Hippocampal formation (tissue), 2 donors: ENCODE measurements at places on chromosomes 5 and 9.
A peak's percentile ranks its signal among the peaks of the same experiment; 100 is the strongest.

- DNase-seq: no peak
Observed at GRCh38 chr9:115357821-115358220, 239.9 kb upstream of the TNC start.

- DNase-seq: no peak
Observed at GRCh38 chr5:96067894-96068614, 106.4 kb upstream of the ELL2 start.

- no peak for DNase-seq
Observed at GRCh38 chr5:1437226-1437829, 7.9 kb downstream of the SLC6A3 start.

GRCh38 chr9:36889844-36890243 is 144.2 kb downstream of the PAX5 start:
- DNase-seq: no peak

DNA sequence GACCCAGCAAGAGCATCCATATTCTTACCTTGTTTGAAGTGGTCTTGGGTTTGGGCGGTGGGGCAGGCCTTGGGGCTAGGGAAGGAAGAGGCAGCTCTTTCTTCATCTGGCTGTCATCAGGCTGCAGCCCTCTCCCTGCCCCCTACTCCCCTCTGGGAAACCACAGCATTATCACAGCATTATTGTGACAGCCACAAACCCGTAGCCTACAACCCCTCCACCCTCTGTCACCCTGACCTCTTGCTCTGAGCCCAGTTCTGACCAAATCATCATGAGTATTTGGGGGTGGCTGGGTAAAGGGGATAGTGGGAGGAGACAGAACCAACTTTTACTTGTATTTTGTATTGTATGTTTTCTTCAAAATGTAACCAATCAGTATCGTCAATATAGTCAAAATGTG is 94.3 kb upstream of the ARRDC3 start:
- no peak for DNase-seq

DNA sequence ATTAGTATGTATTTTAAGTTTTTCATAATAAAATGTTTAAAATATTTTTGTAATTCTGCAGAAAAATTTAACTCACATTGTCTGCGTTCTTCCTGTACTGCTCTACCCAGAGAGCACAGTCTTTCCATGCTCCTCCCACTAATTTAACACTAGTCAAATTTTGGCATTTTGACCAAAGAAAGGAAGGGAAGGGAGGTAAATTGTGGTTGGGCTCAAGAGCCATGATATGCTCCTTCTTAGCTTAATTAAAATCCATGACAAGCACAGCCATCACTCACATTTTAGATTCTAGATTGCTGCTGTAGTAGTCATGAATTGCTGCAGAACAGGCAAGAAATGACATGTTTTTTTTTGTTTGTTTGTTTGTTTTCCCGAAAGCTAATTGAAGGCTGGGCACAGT is 98.4 kb downstream of the NLN start:
- no peak for DNase-seq

DNA sequence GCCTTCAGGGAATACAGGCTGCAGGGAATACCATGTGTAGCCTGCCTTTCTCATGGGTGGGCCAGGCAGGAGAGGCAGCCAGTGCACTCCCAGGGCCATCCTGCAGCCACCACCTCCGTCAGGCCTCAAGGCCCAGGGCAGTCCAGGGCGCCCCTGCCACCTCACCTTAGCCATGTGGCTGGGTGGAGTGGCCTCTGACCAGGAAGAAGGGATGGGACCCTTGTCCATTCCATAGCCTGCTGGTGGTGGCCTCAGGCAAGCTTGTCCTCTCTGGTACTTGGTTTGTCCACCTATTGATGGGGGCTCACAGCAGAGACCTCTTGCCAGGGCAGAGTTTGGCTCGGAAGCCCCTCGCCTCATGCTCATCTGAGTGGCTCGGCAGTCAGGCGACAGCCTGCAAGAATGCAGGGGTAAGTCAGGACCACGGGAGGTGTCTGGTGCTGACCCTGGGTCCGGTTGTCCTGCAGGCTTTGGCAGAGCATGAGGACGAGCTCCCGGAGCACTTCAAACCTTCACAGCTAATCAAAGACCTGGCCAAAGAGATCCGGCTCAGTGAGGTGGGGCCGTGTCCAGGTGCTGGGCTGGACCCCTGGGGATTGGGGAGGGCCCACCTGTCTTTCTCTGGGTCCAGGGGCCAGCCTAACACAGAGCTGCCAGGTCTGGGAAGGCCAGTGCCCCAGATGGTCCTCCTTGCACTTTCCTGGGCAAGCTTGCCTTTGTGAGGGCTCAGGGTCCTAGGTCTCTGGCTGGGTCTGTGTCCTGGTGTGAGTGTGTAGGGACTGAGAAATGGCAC is 82.9 kb downstream of the PHF2 start:
- no peak for DNase-seq

- DNase-seq: no peak
Observed at GRCh38 chr9:113796646-113797426, 79.3 kb upstream of the ZNF618 start.

GRCh38 chr9:91207397-91207728 is 154.4 kb downstream of the AUH start:
- no peak for DNase-seq

DNA sequence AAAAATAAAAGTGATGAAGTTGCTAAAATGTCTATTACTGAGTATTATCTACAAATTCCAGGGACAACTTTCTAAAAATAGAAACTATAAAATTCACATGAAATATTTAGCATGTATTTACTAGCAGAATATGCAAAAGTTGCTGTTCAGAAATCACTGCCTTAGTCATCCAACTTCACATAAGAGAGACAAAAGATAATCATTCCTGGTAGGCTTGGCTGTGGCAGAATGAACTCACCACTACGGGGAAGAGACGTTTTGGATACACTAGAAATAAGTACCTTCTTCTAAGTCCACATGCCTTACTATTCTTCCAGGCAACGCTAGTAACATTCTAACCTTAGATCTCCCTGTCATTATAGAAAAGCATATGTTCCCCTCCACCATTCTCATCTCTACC is 272.2 kb downstream of the BNC2 start:
- DNase-seq: no peak

- DNase-seq: no peak
Observed at GRCh38 chr5:144315994-144316634, 145.4 kb downstream of the KCTD16 start.

GRCh38 chr9:137496601-137497375 is 37.7 kb upstream of the NSMF start:
- DNase-seq: no peak

DNA sequence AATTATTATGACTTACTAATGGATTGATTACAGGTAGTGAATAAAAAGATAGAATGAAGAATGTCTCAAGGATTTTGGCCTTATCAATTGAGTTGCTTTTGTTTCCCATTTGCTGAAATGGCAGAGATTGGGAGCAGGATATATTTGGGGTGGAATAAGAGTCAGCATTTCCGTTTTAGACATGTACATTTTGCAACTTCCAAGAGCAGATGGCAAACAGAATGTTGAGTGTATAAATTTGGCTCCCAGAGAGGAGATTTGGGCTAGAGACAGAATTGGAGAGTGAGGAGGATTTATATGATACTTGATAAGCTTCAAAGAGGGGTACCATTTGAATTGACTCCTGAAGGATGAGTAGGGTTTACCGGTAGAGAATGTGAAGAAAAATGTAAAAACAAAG is 437.9 kb upstream of the PAPPA start:
- peak; percentile 25 for DNase-seq

GRCh38 chr9:87850391-87850790 is 32.3 kb upstream of the SPATA31E1 start:
- no peak for DNase-seq

- no peak for DNase-seq
Observed at GRCh38 chr9:89422151-89422975, 75.5 kb downstream of the SEMA4D start.

DNA sequence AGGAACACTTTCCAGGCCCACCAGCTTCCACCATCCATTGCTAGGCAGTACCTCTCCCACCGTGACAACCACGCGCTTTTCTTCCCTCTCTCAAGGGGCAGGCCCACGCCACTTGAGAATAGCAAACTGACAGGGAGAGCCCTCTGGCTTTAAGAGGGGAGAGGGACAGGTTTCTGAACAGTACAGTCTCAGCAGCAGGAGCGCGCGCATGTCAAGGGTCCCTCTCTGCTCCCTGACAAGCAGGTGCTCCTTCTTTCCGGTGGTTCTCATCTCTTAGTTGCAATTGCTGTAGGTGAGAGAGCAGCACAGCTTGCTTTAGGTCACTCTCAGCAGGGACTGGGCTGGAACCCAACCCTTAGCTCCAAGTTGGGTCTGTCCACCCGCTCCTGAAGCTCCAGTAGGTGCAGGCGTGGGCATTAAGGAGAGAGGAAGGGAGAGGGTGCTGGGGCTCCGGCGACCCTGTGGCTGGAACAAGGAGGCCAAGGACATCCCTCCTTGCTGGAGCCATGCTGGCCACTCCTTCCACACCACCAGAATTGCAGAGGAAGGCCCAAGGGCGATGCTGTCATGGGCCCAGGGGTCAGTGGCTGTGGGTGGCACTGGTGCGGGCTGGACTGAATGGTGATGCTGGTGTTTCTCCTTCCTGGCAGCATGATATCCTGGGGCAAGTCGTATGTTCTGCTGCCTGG is 9.0 kb upstream of the PHF2 start:
- no peak for DNase-seq

DNA sequence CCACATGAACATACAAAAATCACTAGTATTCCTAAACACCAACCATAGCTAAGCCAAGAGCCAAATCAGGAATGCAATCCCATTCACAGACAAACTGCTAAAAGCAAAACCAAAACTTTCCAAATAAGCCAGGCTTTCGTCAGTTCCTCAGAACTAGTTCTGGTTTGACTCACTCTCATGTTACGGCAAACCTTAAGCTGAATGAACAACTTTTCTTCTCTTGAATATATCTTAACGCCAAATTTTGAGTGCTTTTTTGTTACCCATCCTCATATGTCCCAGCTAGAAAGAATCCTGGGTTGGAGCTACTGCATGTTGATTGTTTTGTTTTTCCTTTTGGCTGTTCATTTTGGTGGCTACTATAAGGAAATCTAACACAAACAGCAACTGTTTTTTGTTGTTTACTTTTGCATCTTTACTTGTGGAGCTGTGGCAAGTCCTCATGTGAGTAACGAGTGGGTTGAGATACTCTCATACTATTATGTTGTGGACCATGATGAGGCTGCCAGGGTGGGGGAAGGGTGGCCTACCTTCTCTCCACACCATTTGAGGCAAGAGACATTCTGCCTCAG is at the start of gene PDCD1LG2:
PDCD1LG2 (plus strand) TSS at position 172 of the 572 bp plus-strand sequence. CDS start 12,016 bp downstream, outside the sequence.
- no peak for DNase-seq

DNA sequence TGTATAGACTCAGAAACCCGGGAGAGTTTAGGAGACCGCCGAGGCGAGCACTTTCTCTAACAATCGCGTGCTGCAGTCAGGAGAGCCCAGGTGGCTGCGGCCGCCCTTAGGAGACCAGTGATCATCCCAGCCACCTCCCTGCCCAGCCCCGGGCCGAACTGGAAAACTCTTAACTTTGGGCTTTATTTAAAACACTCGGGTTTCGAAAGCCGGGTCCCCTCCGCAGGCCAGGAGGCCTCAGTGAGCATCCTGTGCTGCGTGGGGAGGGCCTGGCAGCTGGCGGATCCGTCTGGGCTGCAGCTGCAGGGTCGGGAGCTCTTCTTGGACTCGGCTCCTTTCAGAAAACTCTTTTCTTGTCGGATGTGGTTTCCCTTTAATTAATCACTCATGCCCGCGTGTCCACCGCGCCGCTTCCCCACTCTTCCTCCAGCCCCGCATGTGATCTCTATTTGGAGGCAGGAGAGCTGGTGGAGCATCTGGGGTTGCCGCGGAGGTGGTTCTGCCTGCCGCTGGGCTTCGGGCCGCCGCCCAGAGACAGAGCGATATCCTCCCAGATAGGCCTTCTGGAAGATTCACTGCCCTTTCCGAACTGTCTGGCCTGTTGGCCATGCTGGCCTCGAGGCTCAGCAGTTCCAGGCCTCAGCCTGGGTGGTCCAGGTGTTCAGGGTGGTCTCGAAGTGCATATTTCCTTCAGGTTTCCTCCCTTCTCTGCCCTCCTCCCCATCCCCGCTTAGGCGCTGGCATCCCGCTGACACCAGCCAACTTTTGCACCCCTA is 59.5 kb downstream of the TMEM174 start:
- no peak for DNase-seq

- DNase-seq: no peak
Observed at GRCh38 chr9:118532592-118532991, 828.4 kb downstream of the TLR4 start.

GRCh38 chr9:70290626-70291025 is 31.8 kb downstream of the SMC5 start:
- DNase-seq: no peak

DNA sequence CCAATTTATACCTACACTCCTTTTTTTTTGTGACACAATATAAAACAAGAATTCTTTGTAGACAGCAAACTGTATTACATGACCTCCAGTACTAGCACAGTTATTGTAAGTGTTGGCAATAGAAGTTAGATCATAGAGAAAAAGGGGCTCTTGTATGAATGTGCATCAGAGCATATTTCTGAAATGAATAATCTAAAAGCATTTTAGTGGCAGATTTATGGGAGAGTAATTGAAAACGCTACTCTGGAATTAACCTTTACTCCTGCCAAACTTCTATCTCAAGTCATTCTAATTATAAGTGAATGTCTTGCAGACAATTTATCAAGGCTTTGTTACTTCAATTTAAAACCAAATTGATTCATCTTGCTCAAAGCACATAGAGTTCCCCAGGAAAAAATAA is 968.1 kb downstream of the TAF11L14 start:
- no peak for DNase-seq

- DNase-seq: no peak
Observed at GRCh38 chr5:152956943-152957613, 533.4 kb upstream of the GRIA1 start.

DNA sequence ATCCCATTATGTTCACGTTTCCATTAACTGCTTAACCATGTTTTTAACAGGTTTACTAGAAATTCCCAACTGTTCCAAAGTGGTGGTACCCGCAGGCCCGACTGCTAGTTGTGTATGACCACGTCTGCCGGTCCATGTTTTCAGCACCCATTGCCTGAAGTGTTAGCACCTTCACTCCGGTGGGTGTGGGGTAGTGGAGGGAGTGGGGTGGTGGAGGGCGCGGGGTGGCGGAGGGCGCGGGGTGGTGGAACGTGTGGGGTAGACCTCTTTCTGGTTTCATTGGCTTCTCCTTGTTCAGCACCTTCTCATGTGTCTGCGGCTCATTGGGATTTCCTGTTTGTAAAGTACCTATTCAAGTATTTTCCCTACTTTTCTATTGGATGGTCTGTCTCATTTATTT is 37.7 kb downstream of the TPPP start:
- DNase-seq: no peak

GRCh38 chr5:60687927-60688720 is 11.8 kb downstream of the DEPDC1B start:
- no peak for DNase-seq

GRCh38 chr9:122848256-122848943 is 20.0 kb upstream of the PDCL start:
- DNase-seq: no peak

GRCh38 chr5:151784141-151784540 is 12.4 kb downstream of the G3BP1 start:
- DNase-seq: no peak
